ENCODE measurements at places on chromosomes 7 and 10.

- DNase-seq, result peak; percentile 64
These were observed 141.4 kb downstream of the GRID1 start for GRCh38 chr10:86225103-86225782.

GRCh38 chr7:55343860-55344606 is 21.1 kb upstream of the LANCL2 start:
- DNase-seq, result no peak

DNA sequence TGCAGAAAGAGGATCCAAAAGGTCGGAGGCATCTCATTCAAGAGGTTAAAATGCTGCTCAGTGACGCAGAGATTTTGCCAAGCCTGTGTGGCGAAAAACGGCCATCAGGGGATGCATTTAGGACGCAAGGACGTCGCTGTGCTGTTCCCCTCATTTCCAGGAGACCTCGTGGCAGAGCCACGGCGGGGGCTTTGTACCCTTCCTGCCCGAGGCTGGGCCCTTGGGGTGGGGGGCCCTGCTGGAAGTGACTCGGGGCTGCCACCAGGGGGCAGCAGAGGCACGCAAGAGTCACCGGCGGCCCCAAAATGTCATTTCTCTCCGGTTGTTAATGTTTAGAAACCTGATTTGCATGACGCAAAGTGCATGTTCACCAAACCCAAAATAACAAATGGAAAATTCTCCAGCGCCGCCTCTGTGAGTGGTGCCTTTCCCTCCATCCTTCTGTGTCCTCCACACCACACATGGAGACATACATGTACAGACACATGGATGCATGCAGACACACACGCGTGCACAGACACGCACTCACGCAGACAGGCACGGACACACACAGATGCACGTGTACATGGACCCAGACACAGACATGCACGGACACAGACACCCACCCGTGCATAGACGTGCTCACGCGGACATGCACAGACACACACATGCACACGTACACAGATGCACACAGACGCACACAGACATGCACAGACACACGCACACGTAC is 51.0 kb upstream of the NKX6-2 start:
- peak; percentile 48 for DNase-seq

GRCh38 chr7:28685644-28686417 is 272.3 kb downstream of the TRIL start:
- DNase-seq, result peak; percentile 100

DNA sequence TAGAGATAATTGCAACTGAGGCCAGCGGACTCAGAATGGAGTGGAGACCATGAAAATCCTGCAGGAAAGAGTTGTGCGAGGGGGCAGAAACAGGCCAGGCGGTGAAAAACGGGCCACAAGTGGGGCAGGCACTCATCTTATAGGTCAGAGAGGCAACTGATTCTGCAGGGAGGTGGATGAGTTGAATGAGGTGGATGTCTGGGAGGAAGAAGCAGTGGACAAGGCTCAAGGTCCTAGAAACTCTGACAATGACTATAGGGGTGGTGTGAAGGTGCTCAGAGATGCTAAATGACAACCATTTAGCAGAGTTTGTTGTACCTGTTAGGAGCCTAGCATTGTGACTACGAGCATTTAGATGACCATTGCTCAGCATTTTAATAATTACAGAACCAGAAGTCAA is 33.6 kb downstream of the MBL2 start:
- no peak for DNase-seq

DNA sequence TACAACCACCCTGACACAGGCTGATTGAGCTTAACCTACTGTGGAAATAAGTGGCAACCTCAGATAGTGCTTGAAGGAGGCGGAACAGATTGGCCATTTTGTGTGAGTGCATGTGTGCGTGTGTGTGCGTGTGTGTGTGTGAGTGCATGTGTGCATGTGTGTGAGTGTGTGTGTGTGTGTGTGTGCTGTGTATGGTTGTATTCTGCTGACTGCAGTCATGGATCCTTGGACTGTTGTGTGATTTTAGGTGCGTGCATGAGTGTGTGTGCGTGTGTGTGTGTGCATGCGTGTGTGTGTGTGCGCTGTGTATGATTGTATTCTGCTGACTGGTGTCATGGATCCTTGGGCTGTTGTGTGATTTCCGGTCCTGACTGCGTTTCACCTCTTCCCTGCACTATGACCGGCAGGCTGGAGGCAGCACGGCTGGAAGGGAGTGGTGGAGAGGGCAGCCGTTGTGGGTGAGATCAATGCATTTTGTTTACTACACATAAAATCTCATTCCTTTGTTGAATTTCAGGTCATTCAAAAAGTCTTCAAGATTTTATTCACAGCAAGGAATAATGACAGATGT is 6.3 kb downstream of the IQCE start:
- no peak for DNase-seq

DNA sequence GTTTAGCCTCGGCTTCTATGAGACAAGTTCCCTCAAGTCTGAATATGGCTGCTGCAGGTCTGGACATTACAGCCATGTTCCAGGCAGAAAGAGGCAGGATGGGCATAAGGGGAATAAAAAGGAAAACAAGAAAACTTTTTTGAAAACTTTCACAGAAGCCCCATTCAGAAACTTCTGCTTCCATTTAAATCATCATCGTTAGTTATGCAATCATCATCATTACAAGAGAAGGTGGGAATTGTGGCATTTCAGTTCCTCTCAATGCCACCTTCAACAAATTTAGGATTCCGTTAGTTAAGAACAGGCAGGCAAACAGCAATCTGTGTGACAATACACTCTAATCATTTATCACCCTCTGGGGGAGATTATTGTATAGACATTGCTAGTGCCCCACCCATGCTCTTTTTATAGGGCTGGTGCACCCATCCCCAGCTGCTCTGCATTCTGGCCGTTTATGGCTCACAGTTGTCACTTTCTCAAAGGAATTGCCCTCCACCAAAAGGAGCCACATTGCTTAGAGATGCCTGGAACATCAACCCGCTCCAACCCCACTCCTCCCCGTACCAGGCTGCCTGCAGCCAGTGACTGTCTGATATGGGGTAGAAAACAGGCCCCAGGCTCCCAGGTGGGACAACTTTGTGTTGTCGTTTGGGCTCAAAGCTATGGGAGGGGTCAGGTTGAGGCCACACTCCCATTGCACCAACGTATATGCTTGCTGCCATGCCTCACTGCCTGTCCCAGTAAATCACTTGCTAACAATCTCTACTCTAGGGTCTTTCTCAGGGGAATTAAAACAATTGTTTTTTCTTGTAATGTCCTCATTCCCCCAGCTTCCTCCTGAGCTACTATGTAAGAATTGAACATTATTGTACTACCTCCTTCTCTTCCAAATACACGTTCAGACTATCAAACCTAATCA is 24.2 kb downstream of the ITGB8 start:
- DNase-seq, result no peak

- DNase-seq, result no peak
These were observed 6.5 kb upstream of the ATOH7 start for GRCh38 chr10:68238371-68238770.

- no peak for DNase-seq
These were observed 56.7 kb downstream of the ZMYND11 start for GRCh38 chr10:191703-192518.

- DNase-seq, result no peak
These were observed 24.5 kb downstream of the SPOCK2 start for GRCh38 chr10:72063703-72064391.

GRCh38 chr7:131967216-131967730 is 410.8 kb upstream of the PODXL start:
- DNase-seq, result peak; percentile 6

DNA sequence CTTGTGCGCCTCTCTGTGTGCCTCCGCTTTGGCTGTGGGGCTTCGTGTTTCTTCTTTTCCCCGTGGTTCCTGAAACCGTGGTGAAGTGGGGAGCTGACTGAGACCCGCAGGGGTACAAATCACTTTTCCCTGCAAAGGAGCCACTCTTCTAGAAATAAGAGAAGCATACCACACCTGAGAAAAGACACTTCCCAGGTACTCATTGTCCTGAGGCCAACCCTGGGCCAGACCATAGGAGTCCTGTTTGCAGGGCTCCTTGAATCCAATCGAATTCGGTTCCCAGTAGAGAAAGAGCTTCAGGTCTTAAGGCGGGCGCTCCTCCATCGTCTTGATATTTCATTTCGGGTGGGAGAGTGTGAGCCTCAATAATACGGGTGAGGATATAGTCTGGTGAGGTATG is 32.4 kb upstream of the ZNF273 start:
- no peak for DNase-seq

DNA sequence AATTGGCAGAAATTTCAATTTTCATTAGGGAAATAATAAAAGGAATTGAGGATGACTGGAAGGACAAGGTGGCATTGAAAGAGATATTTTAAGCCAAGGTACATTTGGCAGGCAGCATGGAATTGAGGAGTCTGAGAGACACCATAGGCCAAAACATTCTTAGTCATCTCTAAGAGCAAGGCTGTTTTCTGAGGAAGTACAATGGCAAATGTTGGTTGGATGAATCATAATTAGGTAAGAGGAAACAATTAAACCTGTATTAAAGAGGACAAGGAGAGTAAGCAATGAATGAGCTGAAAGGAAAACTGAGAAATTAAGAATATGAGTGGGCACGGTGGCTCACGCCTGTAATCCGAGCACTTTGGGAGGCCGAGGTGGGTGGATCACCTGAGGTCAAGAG is 86.3 kb downstream of the MRPL32 start:
- no peak for DNase-seq
